BE2C (cell line): ENCODE measurements at places on chromosomes 5 and 9.
A peak's percentile ranks its signal among the peaks of the same experiment; 100 is the strongest.

DNA sequence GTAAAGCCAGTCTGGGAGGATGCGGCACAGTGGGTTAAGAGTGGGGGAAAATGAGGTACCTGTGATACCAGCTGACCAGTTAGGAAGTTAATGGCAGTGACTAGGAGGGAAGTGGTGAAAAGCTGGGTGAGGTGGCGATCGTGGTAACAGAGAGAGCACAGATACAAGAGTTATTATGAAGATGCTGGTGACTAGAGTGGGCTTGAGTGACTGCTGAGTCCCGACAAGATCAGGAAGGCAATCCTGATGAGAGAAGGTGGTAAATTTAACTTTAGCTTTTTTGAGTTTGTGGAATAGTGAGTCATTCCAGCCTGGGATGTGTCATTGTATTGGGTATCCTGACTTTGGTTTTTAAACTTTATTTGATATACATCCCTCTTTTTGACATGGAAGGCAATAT, 38.8 kb downstream of the CMYA5 start:
- no peak for DNase-seq

- no peak for DNase-seq
Measured at GRCh38 chr5:109455598-109456096, 45.9 kb upstream of the PJA2 start.

GRCh38 chr9:77016526-77017504, 2.6 kb upstream of the FOXB2 start:
- DNase-seq, result no peak

GRCh38 chr5:102765350-102765749, 10.2 kb downstream of the PAM start:
- DNase-seq, result no peak

- DNase-seq, result peak; percentile 24
Measured at GRCh38 chr5:78569441-78569840, 79.1 kb downstream of the LHFPL2 start.

- peak; percentile 81 for DNase-seq
Measured at GRCh38 chr5:139543423-139543991, 17.6 kb upstream of the UBE2D2 start.

- DNase-seq, result no peak
Measured at GRCh38 chr9:15192856-15193255, 114.2 kb downstream of the TTC39B start.

DNA sequence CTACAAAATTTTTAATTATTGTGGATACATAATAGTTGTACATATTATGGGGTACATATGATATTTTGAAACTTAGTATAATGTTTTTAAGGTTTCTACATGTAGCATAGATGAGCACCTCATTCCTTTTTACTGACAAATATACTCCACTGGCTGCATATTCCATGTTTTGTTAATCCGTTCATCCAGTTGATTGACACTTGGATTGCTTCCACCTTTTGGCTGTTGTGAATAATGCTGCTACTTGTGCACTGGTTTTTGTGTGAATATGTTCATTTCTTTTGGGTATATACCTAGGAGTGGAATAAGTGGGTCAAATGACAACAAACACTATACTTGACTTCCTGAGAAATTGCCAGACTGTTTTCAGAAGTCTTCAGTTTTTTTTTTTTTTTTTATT, 2.8 kb upstream of the ENTREP1 start:
- no peak for DNase-seq

DNA sequence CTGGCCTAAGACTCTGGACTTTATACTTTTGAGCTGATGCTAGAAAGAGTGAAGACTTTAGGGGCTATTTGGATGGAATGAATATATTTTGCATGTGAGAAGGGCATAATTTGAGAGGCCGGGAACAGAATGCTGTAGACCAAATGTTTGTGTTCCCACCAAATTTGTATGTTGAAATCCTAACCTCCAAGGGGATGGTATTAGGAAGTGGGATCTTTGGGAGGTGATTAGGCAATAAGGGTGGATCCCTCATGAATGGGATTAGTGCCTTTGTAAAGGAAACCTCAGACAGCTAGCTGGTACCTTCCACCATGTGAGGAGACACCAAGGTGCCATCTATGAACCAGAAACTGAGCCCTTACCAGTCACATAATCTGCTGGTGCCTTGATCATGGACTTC, 165.1 kb upstream of the S1PR3 start:
- DNase-seq, result no peak

GRCh38 chr5:122999947-123000563, 36.5 kb downstream of the PPIC start:
- peak; percentile 65 for DNase-seq

DNA sequence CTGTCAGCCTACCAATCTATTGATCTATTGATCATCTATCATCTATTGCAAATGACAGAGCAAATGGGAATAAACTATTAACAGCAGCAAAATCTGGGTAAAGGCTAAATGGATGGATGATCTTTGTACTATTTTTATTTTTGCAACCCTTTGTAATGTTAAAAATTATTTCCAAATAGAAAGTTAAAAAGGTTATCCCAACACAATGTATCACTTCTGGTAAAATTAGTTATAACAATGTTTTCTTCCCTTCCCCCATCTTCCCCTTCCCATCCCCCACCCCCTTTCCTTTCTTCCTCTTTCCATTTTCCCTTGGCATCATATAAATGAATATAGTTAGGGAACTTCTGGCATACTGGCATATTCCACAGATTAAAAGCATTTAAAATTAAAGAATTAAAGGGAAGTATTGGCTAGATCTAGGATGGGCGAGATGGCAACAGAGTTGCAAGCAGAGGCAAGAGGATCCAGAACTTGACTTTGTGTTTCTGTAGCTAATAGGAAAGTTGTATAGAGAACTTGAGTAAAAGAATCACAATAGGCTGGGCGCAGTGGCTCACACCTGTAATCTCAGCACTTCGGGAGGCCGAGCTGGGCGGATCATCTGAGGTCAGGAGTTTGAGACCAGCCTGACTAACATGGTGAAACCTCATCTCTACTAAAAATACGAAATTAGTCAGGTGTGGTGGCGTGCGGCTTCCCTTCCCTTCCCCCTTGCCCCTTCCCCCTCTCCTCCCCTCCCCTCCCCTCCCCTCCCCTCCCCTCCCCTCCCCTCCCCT, 66.6 kb upstream of the TAF11L2 start:
- no peak for DNase-seq

GRCh38 chr9:113932906-113933584, 56.9 kb downstream of the ZNF618 start:
- DNase-seq, result no peak

DNA sequence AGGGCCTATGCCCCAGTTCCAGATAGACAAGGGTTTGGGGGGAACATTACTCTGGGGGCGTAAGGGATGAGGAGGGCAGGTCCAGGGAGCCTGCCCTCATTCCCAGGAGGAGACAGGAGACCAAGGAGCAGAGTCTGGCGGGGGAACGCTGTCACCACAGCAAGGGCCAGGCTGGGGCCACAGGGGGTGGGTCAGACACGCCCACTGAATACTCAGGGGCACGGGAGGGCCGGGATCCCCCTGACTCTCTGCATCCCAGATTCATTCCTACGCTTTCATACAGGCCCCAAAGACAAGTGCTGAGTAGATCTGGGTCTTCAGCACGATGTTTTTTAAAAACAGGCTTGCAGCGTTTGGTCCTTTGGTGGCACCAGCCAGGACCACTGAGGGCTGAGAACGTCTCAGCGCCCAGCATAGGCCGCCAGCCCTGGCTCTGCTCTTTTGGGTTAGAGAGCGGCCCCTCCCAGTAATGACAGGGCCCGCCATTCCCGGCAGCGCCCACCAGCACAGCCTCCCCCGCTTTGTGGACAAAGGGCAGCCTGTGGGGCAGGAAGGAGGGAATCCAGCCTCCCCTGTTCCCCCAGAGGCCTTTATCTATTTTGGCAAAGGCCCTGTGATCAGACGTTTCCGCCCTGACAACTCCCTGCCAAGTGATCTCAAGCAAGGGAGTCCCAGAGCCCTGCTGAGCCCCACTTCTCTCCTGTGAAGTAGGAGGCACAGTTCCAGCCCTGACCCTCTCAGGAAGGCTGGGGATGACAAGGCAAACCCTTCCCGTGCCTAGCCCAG, 24.9 kb downstream of the NEK6 start:
- no peak for DNase-seq

GRCh38 chr5:86127696-86128095, 490.0 kb upstream of the COX7C start:
- DNase-seq, result no peak

DNA sequence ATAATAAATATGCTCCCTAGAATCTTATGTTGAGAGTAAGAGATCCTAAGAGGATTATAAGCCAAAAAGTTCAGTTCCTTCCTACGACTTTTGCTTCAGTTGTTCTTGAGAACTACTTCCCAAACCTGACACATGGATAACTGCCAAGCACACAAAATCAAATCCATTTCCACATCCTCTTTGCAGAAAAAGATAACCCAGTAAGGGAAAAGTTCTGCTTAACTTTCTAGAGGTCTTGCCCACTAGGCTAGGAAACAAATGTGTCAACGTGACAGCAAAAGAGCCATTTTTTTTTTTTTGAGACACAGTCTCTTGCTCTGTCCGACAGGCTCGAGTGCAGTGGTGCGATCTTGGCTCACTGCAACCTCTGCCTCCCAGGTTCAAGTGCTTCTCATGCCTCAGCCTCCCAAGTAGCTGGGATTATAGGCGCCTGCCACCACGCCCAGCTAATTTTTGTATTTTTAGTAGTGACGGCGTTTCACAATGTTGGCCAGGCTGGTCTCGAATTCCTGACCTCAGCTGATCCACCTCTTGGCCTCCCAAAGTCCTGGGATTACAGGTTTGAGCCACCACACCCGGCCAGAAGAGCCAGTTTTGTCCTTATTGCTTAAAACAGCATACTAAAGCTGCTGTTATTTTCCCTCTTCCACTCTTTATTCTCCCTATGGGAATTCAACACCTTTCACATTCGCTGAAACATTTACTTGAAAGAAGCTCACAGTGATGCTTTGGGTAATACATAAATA, 24.2 kb downstream of the CSNK1A1 start:
- DNase-seq, result no peak

GRCh38 chr5:179300581-179301180, 44.6 kb downstream of the ADAMTS2 start:
- DNase-seq, result peak; percentile 4

GRCh38 chr5:18311266-18311665, 677.0 kb downstream of the TAF11L14 start:
- DNase-seq, result peak; percentile 29

DNA sequence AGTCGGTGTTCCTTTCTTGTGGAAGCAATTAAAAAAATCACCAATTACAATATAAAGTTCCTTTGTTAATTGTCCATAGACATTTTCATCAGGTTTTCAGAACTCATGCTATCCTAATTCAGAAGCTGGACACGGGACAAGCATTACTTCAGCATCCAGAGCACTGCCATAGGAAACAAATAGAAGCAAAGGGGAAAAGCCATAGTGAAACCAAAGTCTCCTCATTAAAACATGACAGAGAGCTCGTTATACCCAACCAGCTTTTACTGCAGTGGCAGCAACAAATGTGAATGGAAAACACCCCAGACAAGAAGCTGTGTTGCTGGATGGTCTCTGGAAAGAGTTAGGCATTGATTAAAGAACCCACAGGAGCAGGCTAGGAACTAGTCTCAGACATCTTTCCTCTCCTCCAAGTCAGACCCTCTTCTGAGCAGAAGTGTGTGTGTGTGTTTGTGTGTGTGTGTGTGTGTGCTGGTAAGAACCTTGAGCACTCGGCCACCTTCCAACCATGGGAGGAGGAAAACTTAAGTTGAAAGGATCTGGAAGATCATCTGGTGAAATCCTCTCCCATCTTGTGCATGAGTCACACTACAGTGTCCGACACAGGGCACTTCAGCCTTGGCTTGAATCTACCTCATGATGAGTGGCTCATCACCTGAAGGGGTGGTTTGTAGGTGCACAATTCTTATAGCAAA, 162.6 kb upstream of the ADAMTS16 start:
- no peak for DNase-seq

GRCh38 chr5:107501965-107502675, 168.6 kb downstream of the EFNA5 start:
- DNase-seq, result peak; percentile 18
